ENCODE measurements at places on chromosomes 16 and 17. TPM values are rescaled to one million over a fixed set of nuclear protein-coding genes. Genes with fewer than 3 reads are reported as not detected.

PIK3R5 gene
- 16.1 TPM for total RNA-seq

GJD3 gene
- not detected for total RNA-seq

CTRB1 gene
- total RNA-seq, result not detected

CACNG3 gene
- not detected for total RNA-seq

PRRT2 gene
- total RNA-seq, result 1.9 TPM

TMEM114 gene
- not detected for total RNA-seq

SLC13A2 gene
- 49.7 TPM for total RNA-seq

DNA sequence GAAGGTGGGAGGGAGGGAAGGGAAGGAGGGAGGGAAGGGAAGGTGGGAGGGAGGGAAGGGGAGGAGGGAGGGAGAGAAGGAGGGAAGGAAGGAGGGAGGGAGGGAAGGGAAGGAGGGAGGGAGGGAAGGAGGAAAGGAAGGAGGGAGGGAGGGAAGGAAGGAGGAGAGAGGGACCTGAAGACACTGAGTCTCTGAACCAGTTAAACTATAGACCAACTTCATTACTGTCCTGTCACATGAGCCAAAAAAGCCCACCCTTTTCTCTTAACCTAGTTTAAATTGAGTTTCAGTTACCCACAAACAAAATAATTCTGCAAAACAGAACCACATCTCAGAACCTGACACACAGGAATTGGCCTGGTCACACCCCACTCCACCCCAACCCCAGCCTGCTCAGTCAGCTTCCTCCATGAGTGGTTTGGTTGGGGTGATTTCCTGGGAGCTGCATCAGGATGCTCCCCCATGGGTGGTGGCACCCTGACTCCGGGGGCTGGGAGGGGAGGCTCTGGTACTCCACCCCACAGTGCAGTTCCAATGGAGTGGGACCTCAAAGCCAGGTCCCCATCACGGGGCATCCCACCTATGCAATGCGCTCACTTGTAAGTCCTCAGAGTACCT is 4.7 kb upstream of the PRR29 start:
- H3K27ac ChIP-seq, result no peak overlapping the region
- H3K4me3 ChIP-seq, result no peak overlapping the region

DNA sequence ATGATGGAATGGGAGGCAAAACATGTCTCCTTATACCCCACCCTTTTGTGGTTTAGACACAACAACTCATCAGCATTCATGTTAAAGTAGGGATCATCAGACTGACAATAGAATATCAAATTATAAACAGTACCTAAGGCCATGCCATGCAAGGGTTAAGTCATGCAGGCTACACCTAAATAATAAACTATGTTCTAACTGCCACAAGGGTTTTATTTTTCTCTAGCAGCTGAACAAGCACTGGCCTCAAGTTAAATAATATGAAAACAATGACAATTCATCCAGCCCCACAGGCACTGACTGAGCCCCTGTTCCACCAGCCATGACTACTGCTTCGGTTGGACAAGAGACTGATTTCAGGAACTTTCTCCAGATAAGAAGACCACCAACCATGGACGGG is 164.5 kb upstream of the PIRT start:
- no peak overlapping the region for H3K27ac ChIP-seq
- no peak overlapping the region for H3K4me3 ChIP-seq
- H3K36me3 ChIP-seq, result no peaks in the 10 kb centered on the region
- no peak for DNase-seq
- H3K4me1 ChIP-seq, result no peaks in the 10 kb centered on the region
- no peaks in the 10 kb centered on the region for H3K27me3 ChIP-seq

DNA sequence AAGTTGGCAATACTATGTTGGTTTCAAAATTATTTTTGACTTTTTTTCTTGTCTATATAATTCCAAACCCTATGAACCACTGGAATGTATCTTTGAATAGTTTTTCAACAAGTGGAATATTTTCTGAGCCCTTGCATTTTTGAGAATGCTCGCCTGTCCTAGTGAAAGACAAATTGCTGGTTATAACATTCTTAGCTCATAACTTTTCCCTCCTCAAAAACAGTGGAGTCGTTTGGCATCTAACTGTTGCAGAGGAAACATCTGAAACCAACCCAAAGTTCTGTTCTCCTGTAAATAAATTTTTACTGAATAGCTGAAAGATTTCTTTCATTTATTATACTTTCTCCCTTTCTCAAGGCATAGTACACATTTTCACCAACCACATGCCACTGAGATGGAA is 11.3 kb upstream of the COX10 start:
- no peaks in the 10 kb centered on the region for H3K27me3 ChIP-seq
- H3K4me1 ChIP-seq, result no peaks in the 10 kb centered on the region

DNA sequence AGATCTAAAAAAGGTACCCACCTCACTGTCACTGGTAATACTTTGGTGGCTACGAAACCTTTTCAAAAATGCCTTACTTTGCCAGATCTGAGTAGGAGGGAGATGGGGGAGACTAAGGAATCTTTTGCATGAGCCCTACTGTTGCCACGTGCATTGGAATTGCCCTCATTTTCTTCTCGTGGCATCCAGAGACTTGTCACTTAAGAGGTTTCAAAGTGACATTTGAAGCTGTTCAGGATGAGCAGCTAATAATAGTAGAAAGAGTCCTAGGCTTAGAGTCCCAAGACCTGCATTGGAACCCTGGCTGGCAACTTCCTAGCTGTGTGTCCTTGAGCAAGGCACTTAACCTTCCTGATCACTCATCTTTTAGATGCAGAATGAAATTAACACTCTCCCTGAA is 43.5 kb downstream of the GPRC5B start:
- H3K4me1 ChIP-seq, result peaks cover 7% of the 10 kb centered on the region
- DNase-seq, result no peak
- H3K27me3 ChIP-seq, result no peaks in the 10 kb centered on the region
- no peak overlapping the region for H3K4me3 ChIP-seq

DNA sequence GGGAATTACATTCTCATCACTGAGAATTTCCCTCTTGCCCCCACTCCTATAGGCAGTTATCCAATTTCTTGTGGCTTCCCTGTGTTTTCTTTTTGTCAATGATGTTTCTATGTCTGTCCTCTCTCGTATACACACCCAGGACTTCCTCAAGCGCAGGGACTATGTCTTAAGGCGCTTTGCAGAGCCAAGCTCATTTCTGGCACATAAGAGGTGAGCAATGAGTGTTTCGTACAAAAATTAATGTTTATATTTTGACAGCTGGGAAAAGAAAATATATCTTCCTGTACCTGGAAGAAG is 947 bp downstream of the DDX42 start:
- DNase-seq, result no peak
- no peaks in the 10 kb centered on the region for H3K27me3 ChIP-seq
- peaks cover 30% of the 10 kb centered on the region for H3K4me1 ChIP-seq
- H3K4me3 ChIP-seq, result peak overlapping the region; percentile 82

DNA sequence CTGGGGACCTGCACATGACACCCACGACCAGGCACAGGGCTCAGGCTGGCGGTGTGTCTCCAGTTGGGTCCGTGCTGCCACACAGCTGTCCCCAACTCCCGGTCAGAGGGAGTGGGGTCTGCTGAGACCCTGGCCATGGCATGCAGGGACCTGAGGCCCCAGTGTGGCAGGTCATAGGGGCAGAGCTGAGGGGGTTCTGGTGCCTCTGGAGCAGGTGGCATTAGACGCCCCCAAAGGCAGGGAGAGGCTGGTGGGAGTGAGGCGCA is 4.2 kb downstream of the NUBP2 start:
- H3K4me3 ChIP-seq, result no peak overlapping the region
- no peak overlapping the region for H3K27ac ChIP-seq
- H3K4me1 ChIP-seq, result peaks cover 7% of the 10 kb centered on the region
- no peaks in the 10 kb centered on the region for H3K36me3 ChIP-seq

Measured in transverse colon (tissue), 4 donors.